Astrocyte of the spinal cord (primary cell): ENCODE measurements at places on chromosomes 4 and X.

DNA sequence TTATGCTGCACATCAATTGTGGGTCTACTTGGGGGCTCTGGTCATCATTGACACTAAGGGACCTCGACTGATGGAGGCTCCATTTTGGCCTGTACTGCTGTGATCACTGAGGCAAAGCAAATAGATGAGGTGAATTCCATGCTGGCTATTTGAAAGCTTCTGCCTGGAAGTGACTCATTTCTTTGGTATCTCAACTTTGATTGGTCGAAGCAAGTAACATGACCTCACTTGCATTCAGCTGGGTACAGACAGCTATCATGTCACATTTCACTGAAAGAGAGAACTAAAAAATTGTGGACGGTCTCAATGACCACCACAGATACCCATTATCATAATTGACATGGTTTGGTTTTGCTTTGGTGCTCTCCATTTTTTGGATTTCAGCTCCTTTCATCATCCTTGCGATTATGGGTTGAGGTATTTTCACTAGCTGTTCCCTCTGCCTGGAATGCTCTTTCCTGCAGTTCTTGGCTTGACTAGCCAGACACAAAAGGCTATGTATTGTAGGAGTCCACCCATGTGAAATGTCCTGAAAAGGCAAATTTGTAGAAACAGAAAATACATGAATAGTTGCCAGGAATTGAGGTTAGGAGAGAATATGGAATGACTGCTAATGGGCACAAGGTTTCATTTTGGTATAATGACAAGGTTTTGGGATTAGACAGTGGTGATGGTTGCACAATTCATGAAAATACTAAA is 369.2 kb upstream of the LCORL start:
- peak; percentile 28 for DNase-seq

- DNase-seq: no peak
These were observed 144.8 kb downstream of the GABRA3 start for GRCh38 chrX:152306331-152306730.

- no peak for DNase-seq
These were observed 28.9 kb upstream of the HMX1 start for GRCh38 chr4:8900588-8900987.

DNA sequence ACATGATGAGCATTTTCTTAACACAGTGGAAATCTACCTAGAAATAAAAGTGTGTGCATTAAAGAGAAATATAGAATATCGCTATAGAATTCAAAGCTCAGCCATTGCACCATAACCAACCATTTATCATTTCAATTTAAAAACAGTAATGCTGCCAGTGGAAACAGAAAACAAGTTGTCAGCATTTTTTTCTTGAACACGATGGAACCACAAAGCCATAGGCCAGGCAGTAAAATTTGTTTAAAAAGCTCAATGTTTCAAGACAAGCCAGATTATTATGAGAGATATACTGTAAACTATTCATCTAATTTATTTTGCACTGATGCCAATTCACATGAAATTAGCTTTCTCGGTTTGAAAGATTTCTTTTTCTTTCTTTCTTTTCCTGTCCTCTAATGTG is 46.7 kb upstream of the NRK start:
- DNase-seq: no peak

GRCh38 chr4:60809486-60809800 is 390.7 kb upstream of the ADGRL3 start:
- DNase-seq: no peak

DNA sequence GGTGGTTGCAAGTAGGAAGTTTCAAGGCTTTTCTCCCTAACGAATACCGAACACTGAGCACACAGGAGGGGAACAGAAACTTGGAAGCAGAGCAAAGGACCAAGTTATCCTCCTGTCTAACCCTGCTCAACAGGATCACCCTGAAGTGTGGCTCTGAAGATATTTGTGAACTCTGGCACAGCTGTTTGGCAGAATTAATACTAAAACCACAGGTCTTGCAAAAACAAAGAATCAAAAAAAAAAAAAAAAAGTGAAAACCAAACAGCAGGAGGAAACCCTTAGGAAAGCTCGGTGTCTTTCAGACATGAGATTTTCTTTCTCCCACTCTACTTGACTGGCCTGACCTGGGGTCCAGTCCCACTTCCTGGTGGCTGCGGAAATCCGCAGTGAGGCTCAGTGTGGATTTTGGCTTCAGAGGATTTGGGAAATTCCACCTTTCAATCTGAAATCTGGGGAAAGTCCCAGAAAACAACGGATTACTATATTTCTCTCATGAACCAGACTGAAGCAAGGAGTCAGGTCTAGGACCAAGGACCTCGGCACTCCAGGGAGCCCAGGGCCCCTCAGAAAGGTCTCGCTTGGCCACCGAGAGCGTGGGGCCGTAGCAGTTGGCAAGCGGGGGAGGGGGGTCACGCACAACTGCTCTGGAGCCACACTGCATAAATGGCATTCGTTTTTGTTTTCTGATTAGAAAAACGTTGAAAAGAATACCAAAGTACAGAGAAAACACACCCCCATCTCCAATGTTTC is 867 bp downstream of the TIFA start:
- DNase-seq: peak; percentile 39

DNA sequence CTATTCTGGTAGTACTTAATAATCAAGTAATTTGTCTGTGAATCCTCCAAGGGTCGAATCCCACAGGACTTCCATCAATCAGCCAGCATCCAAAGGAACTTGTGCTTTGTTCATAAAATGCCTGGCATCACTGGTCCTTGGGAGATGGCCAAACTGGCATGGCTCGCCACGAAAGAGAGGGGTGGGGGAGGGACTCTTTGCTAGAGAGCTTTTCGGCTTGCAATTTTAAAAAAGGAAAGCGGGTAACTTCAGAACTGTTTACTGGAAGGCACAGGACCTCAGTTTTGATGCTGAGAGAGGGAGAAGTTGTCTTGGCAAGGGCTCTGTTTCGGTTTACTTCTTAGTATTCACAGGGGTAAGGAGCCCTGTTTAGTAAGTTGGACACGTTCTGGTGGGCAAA is 79.4 kb upstream of the FHL1 start:
- no peak for DNase-seq

DNA sequence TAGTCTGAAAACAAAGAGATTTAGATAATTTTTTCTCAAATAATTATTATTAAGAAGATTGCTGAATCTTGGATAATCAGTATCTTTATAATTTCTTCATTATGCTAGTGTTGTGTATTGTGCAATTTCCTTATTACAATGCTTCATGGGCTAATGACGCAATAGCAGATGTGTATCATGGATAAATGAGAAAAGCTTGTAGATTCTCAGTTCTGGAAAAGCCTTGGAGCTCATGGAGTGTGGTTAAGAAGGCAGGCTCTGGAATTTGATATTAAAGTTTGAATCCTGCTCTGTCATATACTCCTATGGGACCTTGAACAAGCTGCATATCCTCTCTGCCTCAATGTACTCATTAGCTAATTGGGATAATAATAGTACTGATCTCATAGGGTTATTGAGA is 18.9 kb upstream of the CXCL8 start:
- peak; percentile 54 for DNase-seq
